ENCODE measurements at places on chromosomes 12 and 14.

DNA sequence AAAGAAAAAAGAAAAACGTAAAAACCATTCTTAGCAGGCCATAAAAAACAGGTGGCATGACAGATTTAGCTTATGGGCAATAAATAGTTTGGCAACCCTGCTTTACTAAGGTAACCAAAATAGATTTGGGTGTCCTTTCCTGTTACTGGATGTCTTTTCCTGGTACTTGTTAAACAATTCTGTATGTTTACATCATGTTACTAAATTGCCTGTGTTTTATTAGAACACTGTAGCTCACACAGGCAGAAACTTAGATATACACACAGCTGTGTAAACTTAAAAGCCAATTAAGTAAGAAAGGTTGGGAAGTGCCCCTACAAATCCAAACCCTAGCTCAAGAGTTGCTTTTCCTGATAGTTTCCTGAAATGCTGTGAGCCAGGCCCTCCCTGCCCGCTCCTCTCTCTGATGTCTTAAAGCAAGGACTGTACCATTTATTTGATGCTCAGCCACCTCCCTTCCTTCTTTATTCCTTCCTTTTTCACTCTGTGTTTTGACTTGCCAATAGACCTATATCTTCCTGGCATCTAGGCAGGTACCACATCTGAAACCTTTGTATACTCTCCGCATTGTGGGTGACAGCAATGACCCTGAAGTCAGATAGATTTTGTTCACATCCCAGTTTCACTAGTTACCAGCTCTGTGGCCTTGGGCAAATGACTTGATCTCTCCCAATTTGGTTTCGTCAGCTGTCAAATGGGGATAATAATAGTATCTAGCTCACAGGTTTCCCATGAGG lies 3.7 kb upstream of the CAMKK2 start:
- DNase-seq: no peak

DNA sequence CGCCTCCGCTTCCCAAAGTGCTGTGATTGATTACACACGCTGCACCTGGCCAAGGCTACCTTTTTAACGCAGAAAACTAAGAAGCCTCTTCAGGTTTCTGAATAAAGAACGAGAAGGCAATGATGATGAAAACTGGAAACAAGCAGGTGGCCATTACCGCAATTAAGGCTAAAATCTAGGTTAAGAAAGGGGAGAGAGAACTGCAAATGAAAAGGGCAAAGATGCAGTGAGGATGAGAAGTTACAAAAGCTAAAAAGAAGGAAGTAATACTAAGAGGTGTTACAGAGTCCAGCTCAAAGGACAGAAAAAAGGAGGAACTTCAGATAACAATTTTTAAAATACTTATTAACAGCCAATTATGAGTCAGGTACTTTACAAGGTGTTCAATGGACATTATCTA lies 79.7 kb downstream of the DUSP16 start:
- no peak for DNase-seq

- DNase-seq: no peak
Observed at GRCh38 chr14:97366400-97366799, 569.2 kb downstream of the VRK1 start.

- no peak for DNase-seq
Observed at GRCh38 chr12:19719672-19720071, 280.4 kb downstream of the AEBP2 start.

DNA sequence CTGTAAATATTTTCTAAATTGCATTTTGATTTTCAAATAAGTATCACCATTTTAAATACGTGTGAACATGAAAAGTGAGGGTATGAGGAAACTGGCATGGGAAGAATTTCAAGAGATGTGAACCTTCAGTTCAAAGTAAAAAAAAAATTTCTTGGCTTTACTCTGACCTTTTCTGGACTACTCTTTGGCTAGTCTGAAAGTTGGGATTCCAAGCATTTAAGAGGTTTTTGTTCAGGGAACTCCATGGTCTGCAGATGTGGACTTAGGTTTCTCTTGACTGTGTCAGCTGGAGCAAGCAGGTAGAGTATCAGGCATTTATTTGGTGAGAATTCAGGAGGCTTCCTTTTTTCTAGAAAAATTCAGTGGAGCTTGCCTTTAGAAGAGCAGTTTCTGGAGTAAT lies 311.6 kb downstream of the LRIG3 start:
- DNase-seq: no peak

DNA sequence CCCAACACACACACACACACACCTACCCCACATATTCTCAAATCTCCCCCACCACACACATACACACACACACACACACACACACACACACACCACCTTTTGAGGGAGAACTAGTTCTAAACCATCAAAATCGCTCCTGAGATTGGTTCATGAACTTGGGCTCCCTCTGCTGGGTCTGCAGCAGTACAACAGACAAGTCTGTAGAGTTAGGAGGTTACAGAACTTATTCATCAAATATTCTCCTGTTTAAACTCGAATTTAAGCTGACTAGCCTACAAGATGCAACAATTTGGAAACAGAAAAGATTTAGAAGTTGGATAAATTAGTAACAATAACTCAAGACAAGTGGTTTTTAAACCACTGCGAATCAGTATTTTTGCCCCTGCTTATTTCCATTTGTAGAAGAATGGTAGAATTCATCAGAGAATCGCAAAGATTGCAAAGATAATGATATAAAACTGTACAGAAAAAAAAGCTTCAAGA lies 136.4 kb upstream of the USP15 start:
- DNase-seq: peak; percentile 17

DNA sequence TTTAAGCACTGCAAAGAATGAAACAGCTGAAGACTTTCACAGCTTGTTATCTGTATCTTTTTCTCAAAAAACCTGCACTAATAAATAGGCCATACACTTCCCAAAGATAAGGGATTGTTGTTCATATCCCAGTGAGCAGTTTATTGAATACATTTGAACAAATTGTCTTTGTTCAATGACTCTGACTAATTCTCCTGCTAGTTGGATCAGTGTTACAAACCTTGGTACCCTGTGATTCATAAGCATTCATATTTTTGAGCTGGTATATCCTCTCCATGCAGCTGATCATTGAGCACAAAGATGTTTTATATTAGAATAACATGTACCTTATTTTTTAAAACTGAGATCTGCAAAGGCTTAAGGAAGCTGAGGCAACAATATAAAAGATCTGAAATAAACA lies 58.9 kb upstream of the FSCB start:
- no peak for DNase-seq

DNA sequence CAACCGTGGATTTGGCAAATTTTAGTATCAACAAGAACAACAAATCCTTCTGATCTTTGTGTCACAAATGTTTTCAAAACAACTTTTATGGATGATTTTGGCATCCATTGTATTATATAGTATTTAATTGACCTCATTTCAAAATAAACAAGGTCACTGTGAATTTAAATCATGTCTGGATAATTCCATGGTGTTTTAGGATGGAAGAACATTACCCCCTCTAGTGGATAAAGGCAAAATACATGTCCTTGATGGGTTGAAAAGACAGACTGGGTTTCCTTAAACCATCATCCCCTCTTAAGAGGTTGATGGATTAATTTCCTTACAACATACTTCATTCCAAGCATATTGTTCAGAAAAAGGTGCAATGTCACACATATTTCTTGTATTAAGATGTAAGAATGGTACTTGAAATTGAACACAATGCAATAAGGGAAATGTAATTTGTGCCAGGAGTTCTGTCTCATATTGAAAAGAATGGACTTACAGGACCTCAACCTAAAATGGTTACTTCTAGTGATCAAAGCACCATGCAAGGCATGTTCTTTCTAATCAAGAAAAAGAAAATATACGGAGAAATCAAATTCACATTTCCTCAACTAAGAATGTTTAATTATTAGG lies 352.0 kb downstream of the BCAT1 start:
- DNase-seq: no peak

- no peak for DNase-seq
Observed at GRCh38 chr14:50670196-50670865, 2.2 kb upstream of the SAV1 start.

DNA sequence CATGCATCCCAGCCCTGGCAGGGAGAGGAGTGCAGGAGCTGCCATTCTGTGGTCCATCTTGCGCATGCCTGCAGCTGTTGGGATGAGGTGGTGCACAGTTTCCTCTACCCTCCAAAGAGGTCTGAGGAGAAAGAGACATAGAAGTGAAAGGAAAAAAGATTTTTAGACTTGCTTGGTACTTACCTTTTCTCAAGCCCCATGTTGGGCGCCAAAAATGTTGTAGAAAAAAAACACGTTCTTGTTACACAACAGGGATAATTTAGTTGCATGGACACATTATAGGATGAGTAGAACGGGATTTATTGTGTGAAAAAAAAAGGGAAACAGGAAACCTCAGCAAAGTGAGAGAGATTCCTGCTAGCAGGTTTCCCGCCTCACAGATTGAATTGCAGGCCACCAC lies 244.4 kb upstream of the GARIN2 start:
- no peak for DNase-seq

DNA sequence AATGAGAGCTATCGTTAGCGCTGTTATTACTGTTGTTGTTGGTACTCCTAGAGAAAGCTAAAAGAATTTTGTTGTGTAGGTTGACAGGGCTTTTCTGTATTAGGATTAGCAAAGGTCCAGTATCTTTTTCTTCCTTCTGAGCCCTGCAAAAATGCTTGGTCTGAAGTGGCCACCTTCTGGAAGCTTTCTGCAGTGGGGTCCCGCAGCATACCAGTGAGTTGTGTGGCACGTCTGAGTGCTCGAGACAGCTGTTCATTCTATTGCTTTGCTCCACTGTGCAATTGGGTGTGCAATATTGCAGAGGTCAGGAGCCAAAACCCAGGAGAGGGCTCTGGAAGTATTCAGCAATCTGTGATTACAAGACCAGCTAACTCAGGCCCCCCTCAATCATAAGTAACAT lies 57.1 kb downstream of the CCDC60 start:
- no peak for DNase-seq

DNA sequence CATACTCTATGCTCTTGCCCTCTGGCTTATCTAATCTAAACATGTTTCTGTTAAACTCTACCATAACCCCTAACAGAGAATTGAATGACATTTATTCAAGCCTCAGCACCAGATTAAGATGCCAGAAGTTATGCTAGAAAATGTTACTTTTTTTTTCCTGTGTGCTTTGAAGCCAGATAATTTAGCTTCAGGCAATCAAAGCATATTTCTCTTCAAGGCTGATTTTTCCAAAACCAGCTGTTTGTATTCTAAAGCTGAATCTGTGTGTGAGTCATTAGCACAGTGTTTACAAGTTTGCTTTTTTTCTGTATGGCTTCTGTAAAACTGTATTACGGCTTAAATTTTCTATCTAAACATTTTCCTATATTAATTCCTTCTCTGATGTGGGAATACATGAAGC lies 326.1 kb downstream of the FSCB start:
- DNase-seq: no peak

DNA sequence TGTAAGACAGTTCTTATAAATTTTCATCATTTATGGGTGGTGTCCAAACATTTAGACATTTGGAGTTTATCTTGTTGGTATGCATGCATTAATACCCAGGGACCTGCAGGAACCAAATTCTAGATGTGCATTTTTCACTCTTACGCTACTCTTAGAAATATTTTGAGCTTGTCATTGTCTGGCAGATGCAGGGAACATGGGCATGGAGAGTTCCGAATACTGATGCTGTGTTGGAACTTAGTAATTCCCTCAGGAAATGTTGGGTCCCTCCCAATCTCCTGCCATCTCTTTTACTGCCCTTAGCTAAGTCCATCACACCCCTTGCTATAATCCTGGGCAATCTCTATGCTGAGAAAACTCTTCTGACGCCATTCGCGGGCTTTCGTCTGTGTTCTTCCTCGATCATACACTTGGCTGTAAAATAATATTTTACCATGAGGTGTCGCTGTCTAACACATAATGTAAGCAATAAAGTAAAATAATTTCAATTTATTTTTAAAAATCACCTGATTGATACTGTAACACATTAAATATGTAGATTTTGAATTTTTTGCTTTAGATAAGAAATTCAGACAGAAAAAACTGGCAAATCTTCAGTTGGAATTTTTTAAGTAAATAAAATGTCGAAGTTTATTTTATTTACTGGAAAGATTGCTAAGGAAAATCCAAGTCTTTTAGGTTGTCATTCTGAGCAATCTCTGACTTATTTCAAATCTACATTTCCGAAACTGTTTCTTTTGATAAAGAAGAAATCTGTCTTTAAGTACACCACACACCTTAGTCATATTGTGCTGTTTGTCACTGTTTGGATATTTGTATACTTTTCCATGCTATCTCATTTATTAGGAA lies 304.1 kb upstream of the SSTR1 start:
- DNase-seq: peak; percentile 13

DNA sequence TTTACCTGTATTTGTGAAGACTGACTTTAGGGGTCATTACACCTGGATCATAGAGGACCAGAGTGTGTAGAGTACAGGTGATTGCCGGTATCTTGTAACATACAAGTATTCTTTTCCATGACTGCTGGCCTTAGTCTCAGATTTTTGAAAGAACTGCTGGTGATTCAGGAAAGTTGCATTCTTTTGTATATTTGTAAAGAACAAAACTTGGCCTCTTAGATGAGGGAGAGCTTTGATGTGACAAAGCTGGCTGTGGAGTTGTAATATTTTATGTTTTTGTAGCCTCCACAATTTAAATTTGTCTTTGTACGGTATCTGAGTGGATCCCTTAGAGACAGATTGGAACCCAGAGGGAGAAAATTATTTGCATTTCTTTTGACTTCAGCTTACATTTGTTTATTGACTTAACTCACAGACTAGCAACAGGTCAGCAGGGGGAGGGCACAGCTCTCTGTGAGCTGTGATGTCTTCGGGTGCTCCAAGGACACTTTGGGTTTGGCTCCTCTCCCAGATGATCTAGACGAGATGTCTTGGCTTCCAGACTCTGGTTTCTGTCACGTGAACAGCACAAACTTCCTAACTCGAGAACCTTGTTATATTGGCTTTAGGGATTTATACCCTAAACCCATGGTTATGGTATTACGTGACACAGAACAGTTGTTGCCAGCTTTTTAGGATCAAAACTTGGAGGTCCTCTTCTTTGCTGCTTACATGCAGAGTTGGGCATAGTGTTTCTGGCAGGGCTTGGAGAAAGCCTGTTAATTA lies 65.9 kb downstream of the DAAM1 start:
- DNase-seq: peak; percentile 24

DNA sequence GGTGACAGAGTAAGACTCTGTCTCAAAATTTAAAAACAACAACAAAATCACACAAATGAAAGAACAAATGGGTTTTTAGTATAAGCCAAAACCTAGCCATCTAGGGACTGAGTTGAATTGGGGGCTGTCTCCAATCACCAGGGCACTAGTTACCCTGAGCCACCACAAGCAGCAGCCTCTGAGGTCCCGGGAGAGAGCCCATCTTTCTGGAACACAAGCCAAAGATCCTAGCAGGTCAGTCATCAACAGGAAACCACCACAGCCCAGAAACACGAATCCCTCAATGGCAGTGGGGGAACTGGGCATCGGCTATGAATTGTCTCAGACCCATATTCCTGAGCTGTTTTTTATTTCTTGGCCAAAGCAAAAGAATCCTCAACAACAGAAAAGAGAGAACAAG lies 75.3 kb downstream of the KDM2B start:
- no peak for DNase-seq

DNA sequence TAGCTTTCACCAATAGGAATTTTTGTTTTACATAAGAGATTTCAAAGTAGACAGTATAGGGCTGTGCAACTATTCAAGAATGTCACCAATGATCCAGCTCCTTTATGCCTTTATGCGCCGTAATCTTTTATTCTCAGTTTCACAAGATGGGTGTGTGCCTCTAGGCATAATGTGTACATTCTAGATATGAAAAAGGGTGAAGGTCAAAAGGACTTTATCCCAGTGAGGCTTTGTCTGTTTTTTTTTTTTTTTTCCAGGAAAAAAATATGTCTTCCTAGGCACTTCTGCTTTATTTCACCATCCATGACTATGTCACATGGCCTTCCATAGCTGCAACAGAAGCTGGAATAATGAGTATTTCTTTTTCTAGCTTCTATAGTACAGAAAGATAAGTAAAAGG lies 142.3 kb upstream of the IGF1 start:
- DNase-seq: no peak

GRCh38 chr14:55441286-55441685 lies 870 bp upstream of the TBPL2 start:
- DNase-seq: no peak
